Naive thymus-derived CD8-positive, alpha-beta T cell (primary cell): ENCODE measurements at places on chromosomes 7 and 10. TPM values are rescaled to one million over a fixed set of nuclear protein-coding genes. Genes with fewer than 3 reads are reported as not detected.

Gene USP54
- 0.99 TPM for polyA plus RNA-seq

Gene UPK3B
- polyA plus RNA-seq, result not detected

Gene LMOD2
- 0.20 TPM for polyA plus RNA-seq

Gene PLXDC2
- polyA plus RNA-seq, result 0.07 TPM

Gene CAMK2B
- not detected for polyA plus RNA-seq

Gene NPFFR1
- not detected for polyA plus RNA-seq

Gene GATA3
- polyA plus RNA-seq, result 20.5 TPM

Gene CHPF2
- polyA plus RNA-seq, result 20.1 TPM

Gene TRPV5
- not detected for polyA plus RNA-seq

Gene KDM7A
- polyA plus RNA-seq, result 4.3 TPM

Gene EBF3
- not detected for polyA plus RNA-seq

Gene SUN3
- 2.3 TPM for polyA plus RNA-seq

Gene ACTR3C
- polyA plus RNA-seq, result 4.6 TPM

Gene PSD
- polyA plus RNA-seq, result 5.9 TPM
